ENCODE measurements at places on chromosomes 6 and 20. TPM values are rescaled to one million over a fixed set of nuclear protein-coding genes. Genes with fewer than 3 reads are reported as not detected.

The TREML2 gene
- not detected for total RNA-seq

The DEFB114 gene
- not detected for total RNA-seq

The MAS1L gene
- total RNA-seq = not detected

The GMDS gene
- 10.0 TPM for total RNA-seq

Measured in Daoy (cell line).